ENCODE measurements at places on chromosomes 5 and 9.

GRCh38 chr5:133848341-133848811 lies 120.0 kb downstream of the C5orf15 start:
- peak overlapping the region; percentile 29 for H3K27ac ChIP-seq
- DNase-seq: no peak
- H3K4me3 ChIP-seq: no peak overlapping the region
- H3K27me3 ChIP-seq: peaks cover 22% of the 10 kb centered on the region

- no peak overlapping the region for H3K27ac ChIP-seq
- H3K36me3 ChIP-seq: no peaks in the 10 kb centered on the region
- DNase-seq: no peak
- no peaks in the 10 kb centered on the region for H3K4me1 ChIP-seq
- H3K4me3 ChIP-seq: no peak overlapping the region
These were observed 503.7 kb downstream of the CDH10 start for GRCh38 chr5:24141046-24141445.

DNA sequence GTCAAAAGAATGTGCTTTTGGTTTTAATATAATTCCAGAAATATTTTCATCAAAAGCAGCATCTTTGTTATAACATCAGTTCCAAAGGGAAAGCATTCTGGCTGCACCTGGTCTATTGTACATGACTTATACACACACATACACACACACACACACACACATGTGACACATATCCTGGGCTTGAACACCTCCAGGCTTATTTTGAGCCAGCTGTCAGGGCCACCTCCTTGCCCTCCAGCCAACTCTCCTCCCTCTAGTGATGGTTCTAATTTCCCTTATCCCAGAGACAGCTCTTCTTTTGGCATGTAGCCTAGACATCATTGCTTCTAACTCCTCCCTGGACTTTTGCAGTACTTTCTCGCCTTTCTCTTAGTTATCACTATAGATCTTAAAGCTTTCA lies 115.0 kb downstream of the PIK3R1 start:
- peaks cover 10% of the 10 kb centered on the region for H3K4me1 ChIP-seq
- no peak overlapping the region for H3K4me3 ChIP-seq
- no peaks in the 10 kb centered on the region for H3K36me3 ChIP-seq
- no peak overlapping the region for H3K27ac ChIP-seq
- peaks cover 9% of the 10 kb centered on the region for H3K27me3 ChIP-seq

DNA sequence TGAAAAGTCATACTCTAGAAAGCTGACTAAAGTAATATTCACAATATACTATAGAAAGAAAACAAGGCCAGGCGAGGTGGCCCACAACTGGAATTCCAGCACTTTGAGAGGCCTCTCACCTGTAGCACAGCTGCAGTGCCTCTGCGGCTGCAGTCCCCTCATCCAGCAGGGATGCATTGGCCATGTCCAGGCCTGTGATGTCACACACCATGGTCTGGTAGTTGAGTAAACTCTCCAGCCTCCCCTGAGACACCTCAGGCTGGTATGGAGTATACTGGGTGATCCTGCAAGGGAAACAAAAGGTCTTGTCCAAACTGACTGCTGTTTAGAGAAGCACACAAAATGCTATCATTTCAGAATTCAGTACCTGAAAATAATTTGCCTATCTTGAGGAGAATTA lies 35.5 kb downstream of the GLDC start:
- H3K4me3 ChIP-seq: no peak overlapping the region
- H3K36me3 ChIP-seq: no peaks in the 10 kb centered on the region
- H3K27me3 ChIP-seq: no peaks in the 10 kb centered on the region
- peaks cover 6% of the 10 kb centered on the region for H3K4me1 ChIP-seq

GRCh38 chr5:54905942-54906537 lies 79.4 kb downstream of the ESM1 start:
- H3K27me3 ChIP-seq: peaks cover 46% of the 10 kb centered on the region
- H3K4me1 ChIP-seq: peaks cover 51% of the 10 kb centered on the region
- H3K27ac ChIP-seq: no peak overlapping the region
- H3K36me3 ChIP-seq: no peaks in the 10 kb centered on the region

DNA sequence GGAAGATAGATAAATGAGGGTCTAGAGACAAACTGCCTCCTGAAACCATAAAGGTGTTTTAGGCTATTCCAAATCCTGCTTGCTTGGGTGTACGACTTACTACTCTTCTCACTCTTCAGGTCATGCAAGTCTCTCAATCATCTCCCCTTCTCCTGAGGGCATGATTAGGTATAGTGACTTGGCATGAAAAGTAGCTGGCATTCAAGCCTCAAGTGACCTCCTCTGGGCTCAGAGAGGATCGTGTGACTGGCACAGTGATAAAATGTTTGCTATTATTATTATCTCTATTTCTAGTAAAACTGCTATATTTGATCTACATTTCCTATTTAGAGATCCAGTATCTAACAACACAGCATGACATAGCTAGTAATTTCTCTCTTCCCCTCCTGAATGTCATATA lies 494.8 kb downstream of the SPOCK1 start:
- H3K27ac ChIP-seq: no peak overlapping the region
- H3K4me1 ChIP-seq: no peaks in the 10 kb centered on the region
- H3K36me3 ChIP-seq: no peaks in the 10 kb centered on the region

DNA sequence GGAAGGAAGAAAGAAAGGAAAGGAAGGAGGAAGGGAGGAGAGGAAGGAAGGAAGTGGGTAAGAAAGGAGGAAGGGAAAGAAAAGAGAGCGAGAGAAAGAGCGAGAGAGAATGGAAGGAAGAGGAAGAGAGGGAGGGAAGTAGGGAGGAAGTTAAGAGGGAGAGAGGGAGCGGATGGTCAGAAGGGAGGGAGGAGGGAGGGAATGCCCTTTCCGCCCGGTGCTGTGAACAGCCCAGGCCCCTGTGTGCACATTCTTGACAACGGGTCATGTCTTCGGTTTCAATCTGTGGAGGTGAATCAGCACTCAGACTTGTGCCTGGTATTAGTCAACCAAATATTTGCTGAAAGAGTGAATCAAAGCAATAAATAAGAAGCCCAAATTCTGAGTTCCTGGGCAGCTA lies 39.2 kb downstream of the PRUNE2 start:
- no peaks in the 10 kb centered on the region for H3K4me1 ChIP-seq
- H3K4me3 ChIP-seq: no peak overlapping the region
- no peak overlapping the region for H3K27ac ChIP-seq
- no peaks in the 10 kb centered on the region for H3K36me3 ChIP-seq
- no peak for DNase-seq

DNA sequence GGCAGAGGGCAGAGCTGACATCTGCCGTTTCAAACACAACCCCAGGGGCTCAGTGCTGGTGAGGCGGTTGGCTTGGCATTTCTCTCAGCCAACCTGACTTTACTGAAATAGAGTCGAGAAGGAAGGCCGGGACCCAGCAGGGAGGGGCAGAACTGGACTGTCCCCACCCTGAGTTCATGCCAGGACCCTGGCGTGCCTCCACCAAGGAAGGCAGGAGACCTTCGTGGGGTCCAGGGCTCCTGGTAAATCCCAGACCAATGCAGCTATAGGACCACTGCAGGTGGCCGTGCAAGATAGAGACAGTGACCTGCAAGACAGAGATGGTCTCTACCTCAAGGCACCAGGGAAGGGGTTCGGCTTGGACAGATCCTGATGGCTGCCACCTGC lies 132.9 kb downstream of the ROR2 start:
- H3K4me1 ChIP-seq: no peaks in the 10 kb centered on the region
- H3K4me3 ChIP-seq: no peak overlapping the region
- peaks cover 5% of the 10 kb centered on the region for H3K27me3 ChIP-seq
- no peak overlapping the region for H3K27ac ChIP-seq
- no peaks in the 10 kb centered on the region for H3K36me3 ChIP-seq
- no peak for DNase-seq
